Activated T-helper 9 cell treated with anti-CD3 and anti-CD28 coated beads, Interleukin-2, amount 50 U/mL, for 16 hours (primary cell): ENCODE measurements at places on chromosomes 4 and X.

- no peak for DNase-seq
Observed at GRCh38 chr4:63663870-63664269, 745.4 kb downstream of the TECRL start.

DNA sequence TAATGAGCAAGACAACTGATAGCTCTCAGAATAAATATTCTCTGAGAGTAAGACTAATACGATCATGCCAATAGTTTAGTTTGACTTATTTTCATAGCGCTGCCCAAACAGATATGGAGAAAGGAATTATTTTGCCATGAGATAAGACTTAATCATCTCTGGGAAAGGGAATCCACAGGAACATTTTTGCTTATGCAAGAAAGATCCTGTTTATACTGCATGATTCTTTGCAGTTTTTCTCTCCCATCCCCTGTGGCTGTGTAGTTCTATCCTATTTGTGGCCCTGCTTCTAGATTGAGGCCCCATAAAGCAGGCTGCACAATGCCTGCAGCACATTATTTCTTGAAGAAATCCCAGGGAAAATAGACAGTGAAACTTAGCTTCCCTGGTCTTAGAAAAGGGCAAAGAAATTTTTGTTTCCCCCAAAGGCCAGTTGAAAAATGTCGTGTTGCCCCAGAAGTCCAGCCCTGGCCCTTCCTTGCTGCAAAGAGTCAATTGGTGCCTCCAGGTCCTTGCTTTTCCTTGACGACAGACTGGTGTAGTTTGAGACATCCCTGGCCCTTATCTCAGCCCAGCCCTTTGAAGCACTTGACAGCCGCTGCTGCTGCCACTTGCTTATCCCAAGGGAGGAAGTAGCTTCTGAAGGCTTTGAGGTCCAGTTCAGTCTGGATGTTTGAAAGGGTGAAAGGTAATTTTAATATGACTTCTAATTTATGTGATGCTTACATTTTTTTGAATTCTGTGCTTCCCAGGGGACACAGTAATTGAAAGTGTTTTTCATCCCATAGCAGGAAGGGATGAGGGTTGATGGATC, 45.0 kb upstream of the SH3RF1 start:
- DNase-seq = no peak

GRCh38 chr4:10173037-10173753, 56.6 kb upstream of the WDR1 start:
- no peak for DNase-seq

- no peak for DNase-seq
Observed at GRCh38 chr4:41524425-41524824, 13.5 kb upstream of the LIMCH1 start.

- DNase-seq = no peak
Observed at GRCh38 chr4:166123546-166123945, 250.5 kb downstream of the TLL1 start.

DNA sequence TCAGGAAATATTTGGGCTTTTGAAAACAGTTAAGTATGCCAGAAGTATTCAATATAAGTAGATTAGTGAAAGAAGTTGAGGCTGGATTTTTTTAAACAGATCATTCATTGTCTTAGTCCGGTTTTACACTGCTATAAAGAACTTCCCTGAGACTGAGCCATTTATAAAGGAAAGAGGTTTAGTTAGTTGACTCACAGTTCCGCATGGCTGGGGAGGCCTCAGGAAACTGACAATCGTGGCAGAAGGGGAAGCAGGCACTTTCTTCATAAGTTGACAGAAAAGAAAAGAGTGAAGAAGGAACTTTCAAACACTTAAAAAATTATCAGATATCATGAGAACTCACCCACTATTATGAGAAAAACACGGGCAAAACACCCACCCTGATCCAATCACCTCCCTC, 31.1 kb upstream of the CYLC1 start:
- no peak for DNase-seq

- DNase-seq = no peak
Observed at GRCh38 chrX:43835559-43835958, 46.7 kb downstream of the MAOB start.

- no peak for DNase-seq
Observed at GRCh38 chrX:12497832-12498591, 293.2 kb upstream of the PRPS2 start.

GRCh38 chr4:86908251-86908657, 16.0 kb upstream of the C4orf36 start:
- DNase-seq = no peak

GRCh38 chr4:67288964-67289363, 256.3 kb downstream of the CENPC start:
- DNase-seq = no peak

- DNase-seq = no peak
Observed at GRCh38 chr4:85210353-85210752, 243.9 kb upstream of the WDFY3 start.

GRCh38 chr4:129600898-129601297, 504.9 kb downstream of the C4orf33 start:
- no peak for DNase-seq

DNA sequence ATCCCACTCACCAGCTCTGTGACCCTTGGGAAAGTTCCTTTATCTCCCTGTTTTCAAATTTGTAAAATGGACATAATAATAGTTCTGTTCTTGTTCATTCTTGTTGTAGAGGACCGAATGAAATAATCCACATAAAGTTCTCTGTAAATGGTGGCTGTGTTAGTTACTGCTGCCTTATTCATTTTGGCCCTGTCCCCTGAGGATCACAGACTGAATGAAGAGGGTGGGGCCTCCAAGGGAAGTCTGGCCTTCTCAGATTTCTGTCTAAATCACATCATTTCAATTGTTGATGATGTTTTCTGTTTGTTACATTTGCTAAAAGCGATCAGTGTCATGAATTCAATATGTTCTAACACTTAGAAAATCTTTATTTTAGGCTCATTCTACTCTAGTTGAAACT, 117.9 kb downstream of the PPEF1 start:
- no peak for DNase-seq

DNA sequence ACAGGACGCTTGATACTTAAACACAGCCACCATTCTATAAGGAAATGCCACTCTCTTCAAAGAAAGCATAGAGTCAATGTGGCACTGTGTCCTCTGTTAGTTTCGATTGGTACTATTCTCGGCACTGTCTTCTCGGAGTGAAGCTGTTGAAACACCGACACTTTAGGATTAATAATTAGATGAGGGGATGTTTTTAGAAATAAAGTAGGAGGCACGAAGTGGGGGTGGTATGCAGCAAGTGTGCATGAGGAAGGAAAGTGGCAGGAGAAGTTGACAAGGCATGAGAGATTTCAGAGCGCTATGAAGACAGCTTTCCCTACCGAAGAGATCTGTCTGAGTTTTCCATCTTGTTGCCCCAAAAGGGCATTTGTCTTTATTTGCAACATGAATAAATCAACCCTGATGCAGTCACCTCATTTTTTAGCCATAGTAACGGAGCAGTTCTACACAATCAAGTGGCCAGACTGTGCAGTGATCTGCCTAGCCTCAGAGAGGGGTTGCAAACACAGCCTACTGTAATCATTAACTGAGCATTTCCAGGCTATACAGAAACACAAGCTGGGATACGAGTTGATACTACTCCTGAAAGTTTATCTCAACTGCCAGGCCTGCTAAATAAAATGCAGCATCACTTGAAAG, 8.3 kb downstream of the GPRIN3 start:
- DNase-seq = no peak

DNA sequence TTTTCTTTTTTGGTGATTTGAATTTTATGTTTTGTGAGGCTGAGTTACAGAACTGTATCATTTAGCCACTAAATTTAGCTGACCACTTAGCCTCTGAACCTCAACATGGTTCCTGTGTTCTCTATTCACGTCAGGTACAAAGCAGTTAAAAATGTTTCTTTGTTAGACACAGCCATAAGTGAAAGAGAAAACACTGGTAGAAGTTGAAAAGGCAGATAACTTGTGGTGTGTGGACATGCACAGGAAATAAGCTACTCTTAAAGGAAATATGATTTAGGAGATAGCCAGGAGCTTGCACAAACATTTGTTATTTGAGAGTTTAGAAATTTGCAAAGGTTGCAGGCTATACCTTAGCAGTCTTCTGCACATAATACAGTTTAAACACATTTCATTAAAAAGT, 171.0 kb upstream of the RPS6KA3 start:
- no peak for DNase-seq

DNA sequence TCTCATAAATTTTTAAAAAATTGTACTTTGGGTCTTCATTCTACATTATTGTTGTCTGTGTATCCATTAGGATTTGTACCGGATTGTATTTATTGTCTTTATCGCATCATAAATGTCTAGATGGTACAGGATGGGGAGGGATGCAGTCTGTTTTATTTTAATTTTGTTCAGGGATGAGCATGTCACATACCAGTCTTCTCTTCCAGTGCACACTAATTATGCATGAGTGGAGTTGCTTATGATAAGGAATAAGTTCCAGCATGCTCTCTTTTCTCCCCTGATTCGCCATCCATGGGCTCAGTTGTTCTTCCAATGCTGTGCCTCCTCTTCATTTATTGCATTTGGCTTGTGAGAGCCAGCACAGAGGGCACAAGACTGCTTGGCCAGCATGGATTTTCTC, 54.3 kb downstream of the PPEF1 start:
- DNase-seq = no peak

GRCh38 chr4:55343887-55344286, 2.2 kb upstream of the SRD5A3 start:
- no peak for DNase-seq

DNA sequence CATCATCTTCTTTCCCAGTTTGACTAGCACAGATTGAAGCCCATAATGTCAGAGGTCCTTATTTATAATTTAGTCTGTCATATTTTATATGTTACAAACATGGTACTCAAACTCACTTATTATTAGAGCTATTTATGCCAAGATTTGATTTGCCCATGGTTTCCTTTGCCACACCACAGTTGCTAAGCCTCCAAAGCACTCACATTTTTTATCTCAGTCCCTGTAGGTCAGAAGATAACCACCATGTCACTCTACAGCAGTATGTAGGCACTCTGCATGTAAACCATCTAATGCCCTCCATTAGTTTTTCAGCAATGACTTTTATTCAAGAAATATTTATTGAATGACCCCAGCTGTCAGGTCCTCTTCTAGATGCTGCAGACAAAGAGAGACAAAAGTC, 6.7 kb downstream of the STATH start:
- DNase-seq = no peak

GRCh38 chr4:8261851-8262535, 7.6 kb upstream of the HTRA3 start:
- no peak for DNase-seq

GRCh38 chrX:3451571-3451970, 105.1 kb upstream of the MXRA5 start:
- DNase-seq = no peak
